AG08396 (cell line): ENCODE measurements at places on chromosomes 7 and 10.

- no peak for DNase-seq
Measured at GRCh38 chr7:31957756-31958155, 112.5 kb downstream of the PDE1C start.

GRCh38 chr10:111243126-111243525 is 166.3 kb downstream of the ADRA2A start:
- DNase-seq = no peak

GRCh38 chr10:96334616-96335526 is 23.9 kb downstream of the OPALIN start:
- DNase-seq = peak; percentile 52

- peak; percentile 66 for DNase-seq
Measured at GRCh38 chr7:98211221-98211675, at the start of gene BHLHA15. Gene BHLHA15, plus strand, starts transcription at chr7:98211439. Its CDS starts 871 bp downstream, at chr7:98212310.

- no peak for DNase-seq
Measured at GRCh38 chr7:40747856-40748255, 613.1 kb downstream of the SUGCT start.

DNA sequence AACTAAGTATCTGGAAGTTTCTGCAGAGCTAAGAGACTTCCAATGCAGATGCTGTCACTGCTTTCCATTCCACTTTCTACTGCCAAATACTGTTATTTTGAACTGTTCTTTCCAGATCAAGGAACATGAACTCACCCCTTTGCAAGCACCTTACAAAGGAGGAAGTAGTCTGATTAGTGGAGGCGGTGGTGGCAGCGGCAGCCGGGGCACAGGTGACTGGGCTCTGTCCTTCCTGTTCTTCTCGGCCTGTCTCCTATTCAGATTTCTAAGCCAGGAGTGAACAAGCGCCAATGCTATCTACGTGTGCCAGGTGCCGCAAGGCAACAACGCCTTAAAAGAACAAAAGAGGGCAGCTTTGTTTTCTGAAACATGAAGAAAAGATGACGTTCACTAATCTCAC is 44.9 kb downstream of the BEND7 start:
- DNase-seq = no peak

DNA sequence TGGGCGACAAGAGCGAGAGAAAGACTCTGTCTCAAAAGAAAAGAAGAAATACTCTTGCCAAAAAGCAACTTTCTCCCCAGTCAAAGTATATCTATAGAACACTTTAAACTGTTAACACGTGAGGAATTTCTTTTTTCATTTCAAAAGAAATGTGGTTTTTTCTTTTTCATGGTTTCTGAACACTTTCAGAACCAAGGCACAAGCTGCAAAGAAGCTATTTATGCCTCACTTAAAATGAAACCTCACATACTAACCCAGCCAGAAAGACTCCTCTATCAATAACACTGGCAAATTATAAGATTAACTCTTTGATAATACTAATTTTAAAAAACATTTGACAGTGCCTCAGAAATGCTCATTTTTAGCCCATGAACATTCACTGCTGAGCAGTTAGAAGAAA is 20.9 kb downstream of the TBX20 start:
- no peak for DNase-seq

DNA sequence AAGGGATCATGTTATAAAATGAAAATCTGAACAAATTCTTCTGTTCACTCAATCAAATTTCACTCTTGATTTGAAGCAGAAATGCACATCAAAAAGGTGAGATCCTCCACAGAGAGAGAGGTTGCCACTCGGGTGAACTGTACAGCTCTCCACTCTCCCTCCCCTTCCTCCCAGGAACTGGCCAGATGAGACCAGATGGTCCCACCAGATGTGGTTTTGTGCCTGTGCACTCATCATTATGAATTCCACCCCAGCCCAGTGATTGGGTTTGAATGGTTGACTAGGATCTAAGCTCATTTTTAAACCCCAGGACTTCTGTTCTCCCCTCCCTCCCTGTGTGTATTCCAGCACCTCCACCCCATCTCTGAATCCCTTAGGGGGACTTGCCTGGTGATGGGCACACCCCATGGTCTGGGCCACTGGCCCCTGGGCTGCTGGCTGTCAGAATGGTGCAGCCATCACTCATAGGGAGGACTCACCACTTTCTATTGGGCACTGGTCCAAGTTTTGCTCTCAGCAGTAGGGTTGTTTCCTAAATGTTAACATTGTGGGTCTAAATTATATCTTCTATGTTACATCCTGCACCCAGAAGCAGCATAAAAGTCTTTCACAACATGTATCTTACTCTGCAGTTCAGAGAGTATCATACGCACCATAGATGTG is 393.1 kb downstream of the TNS3 start:
- DNase-seq = no peak

DNA sequence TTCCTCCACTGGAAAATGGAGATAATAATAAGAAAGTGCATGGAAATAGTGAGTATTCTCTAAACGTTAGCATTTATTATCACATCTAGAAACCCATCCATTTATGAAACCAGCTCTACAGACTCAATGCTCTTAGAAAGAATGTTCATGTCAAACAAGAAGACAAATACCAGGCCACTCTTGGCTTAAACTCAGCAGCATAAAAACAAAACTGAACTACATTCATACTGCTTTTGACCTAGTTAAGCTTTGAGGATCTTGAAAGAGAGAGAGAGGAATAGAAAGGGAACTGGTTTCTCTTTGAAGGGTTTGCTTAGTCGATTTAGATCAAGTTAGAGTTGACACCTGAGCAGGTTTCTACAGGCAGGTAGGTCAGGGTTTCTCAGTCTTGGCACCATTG is 332.9 kb upstream of the PRKCQ start:
- no peak for DNase-seq

- no peak for DNase-seq
Measured at GRCh38 chr7:13257661-13258060, 570.2 kb downstream of the ARL4A start.

DNA sequence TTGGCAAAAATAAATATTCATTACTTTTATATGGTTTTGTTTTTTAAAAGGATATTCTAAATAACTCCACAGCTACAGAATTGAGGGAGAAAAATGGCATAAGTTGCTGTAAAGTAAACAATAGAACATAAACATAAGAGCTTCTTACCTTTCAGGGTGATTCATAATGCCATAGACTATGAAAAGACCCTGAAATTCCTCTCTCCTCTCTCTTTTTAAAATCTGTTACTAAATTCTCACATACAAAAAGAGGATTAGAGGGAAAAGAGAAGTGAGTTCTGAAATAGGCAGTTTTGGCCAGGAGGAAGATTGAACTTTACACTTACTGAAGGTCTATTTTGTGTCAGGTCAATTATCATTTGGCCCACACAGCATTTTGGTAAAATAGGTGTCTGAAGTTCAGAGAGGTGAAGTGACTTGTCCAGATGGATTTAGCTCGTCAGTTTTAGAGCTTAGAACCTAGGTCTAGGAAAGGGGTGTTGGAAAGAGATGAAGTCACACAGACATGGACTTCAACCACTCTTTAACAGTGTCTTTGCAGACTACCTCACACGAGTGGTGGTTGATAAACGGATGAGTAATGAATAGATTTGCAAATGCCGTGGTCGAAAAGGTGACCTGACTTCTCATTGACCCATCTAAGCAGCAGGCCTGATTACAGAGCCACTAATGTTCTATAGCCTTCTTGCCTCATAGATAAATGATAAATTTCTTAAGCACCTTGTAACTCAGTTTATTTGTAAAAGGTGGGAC is 190.6 kb upstream of the CCDC6 start:
- no peak for DNase-seq

DNA sequence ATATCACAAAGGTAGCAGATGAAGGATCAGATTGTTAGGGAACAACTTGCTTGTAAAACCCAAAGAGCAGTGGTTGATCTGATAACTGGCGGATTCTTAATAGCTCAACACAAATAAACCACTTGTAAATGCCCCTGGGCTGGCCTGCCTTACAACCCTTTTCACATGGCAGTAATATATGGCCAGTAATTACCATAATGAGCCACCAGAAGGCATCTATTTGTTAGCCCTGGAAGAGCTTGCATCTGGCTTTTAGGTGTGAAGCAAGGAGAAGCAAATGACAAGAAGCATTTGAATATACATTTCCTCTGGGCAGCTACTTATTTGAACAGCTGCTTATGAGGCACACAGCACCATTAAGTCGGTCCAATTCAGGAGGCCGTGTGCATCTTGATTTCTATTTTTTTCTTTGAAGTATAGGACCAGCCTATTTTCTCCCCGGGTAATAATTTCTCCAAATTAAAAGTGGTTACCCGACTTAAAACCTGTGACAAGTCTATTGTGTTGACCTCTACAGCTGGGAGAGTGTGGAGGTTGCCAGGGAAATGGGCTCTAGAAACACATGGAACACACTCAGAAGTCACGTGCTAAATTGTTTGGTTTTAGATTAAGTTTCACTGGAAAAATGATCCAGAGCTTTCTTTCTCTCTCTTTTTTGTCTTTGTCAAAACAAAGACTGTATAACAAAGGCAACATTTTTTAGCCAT is 113.4 kb downstream of the SEM1 start:
- DNase-seq = no peak

DNA sequence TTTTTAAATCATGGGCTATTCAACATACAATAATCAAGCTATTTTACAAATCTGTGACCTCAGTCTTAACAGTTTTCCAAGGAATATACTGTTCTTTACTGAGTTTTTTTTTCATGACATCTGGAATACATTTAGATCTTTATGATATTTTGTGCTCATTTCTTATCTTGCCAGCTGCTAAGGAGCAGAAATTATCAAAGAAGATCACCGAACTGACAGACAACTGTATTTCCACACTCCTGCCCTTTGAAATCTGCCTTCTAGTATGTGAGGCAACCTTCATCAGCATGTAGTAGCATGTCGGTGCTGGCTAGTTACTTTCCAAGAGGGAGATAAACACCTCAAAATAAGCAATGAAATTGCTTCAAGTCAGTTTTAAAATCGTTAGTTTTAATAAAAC is 66.4 kb downstream of the NHLRC2 start:
- no peak for DNase-seq

DNA sequence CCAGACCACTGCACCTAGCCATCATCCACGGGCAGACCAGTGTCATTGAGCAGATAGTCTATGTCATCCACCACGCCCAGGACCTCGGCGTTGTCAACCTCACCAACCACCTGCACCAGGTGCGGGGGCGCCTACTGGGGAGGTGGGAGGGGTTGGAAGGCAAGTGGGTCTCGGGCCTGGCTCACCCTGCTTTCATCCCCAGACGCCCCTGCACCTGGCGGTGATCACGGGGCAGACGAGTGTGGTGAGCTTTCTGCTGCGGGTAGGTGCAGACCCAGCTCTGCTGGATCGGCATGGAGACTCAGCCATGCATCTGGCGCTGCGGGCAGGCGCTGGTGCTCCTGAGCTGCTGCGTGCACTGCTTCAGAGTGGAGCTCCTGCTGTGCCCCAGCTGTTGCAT is 4.6 kb downstream of the NFKB2 start:
- no peak for DNase-seq

- no peak for DNase-seq
Measured at GRCh38 chr10:86216886-86217285, 149.7 kb downstream of the GRID1 start.
